ENCODE measurements at places on chromosomes 6 and 20.

- DNase-seq, result peak; percentile 55
Measured at GRCh38 chr6:124881898-124882578, 80.2 kb upstream of the RNF217 start.

- DNase-seq, result no peak
Measured at GRCh38 chr20:16314320-16314719, 258.9 kb downstream of the KIF16B start.

DNA sequence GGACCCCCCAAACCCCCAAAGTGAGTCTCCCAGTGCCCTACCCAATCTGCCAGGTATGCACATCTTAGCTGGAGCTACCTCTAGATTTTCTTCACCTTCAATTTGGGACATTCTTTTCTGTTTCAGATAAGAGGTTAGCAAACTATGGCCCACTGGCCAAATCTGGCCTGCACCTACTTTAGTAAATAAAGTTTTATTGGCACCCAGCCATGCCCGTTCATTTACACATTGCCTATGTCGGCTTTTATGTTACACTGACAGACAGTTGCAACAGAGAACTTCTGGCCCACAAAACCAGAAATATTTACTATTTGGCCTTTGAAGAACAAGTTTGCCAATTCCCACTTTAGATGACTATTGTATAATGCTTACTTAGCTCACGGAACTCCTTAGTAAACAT lies 55.9 kb upstream of the STX16 start:
- DNase-seq, result no peak

- peak; percentile 55 for DNase-seq
Measured at GRCh38 chr6:36809941-36810803, 29.1 kb downstream of the CPNE5 start.

- no peak for DNase-seq
Measured at GRCh38 chr6:46279874-46280273, 109.1 kb upstream of the ENPP5 start.

All from D341Med (cell line).